ENCODE measurements at places on chromosomes 2 and 18.
A peak's percentile ranks its signal among the peaks of the same experiment; 100 is the strongest.

DNA sequence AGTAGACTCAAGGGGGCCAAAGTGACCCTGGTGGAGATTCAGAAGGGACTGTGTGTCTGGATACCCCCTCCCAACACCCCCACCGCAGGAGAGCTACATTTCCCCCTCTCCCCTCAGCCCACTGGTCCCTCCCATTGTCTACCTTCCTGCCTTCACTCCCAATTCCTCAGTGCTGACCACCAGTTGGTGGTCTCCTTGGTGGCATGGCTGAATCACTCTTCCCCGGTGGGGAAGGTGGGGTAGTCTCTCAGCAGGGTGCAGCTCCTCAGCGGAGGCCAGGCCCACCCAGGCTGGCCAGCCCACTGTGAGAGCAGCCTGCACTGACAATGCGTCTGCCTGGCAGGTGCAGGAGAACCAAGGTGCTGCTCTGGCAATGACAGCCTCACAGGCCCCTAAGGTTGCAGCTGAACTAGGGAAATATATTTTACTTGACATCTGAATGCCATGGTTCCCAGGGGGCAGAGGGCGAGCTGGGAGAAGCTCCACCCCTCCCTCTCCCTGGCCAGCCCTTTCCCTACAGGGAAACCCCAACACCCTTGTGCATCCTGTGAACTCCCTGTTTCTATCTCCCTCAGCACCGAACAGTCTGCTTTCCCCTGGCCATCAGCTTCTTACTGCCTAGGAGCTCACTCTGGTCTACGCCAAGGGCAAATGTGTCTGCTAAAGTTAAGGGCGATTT, 62.6 kb upstream of the PAX8 start:
- peaks cover 2% of the 10 kb centered on the region for H3K27me3 ChIP-seq
- H3K4me3 ChIP-seq, result no peak overlapping the region
- H3K4me1 ChIP-seq, result no peaks in the 10 kb centered on the region
- no peak for DNase-seq
- H3K27ac ChIP-seq, result no peak overlapping the region
- no peaks in the 10 kb centered on the region for H3K36me3 ChIP-seq

GRCh38 chr2:182318466-182319220, 108.2 kb downstream of the PDE1A start:
- no peak overlapping the region for H3K4me3 ChIP-seq
- no peaks in the 10 kb centered on the region for H3K27me3 ChIP-seq
- peak overlapping the region; percentile 39 for H3K27ac ChIP-seq

DNA sequence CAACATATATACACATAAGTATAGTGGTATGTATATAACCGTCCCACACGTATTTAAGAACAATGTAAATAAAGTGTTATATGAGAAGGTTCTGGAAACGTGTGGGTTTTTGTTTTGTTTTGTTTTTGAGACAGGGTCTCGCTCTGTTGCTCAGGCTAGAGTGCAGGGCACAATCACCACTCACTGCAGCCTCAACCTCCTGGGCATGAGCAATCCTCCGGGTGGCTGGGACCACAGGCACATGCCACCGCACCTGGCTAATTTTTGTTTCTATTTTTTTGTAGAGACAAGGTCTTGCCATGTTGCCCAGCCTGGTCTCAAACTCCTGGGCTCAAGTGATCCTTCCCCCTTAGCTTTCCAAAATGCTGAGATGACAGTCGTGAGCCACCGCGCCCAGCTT, 6.2 kb downstream of the ADAM17 start:
- no peak for DNase-seq
- H3K27ac ChIP-seq, result no peak overlapping the region
- no peak overlapping the region for H3K4me3 ChIP-seq
- peaks cover under 1% of the 10 kb centered on the region for H3K4me1 ChIP-seq

- no peak overlapping the region for H3K4me3 ChIP-seq
- no peaks in the 10 kb centered on the region for H3K36me3 ChIP-seq
- H3K27ac ChIP-seq, result no peak overlapping the region
- no peak for DNase-seq
- peaks cover 3% of the 10 kb centered on the region for H3K27me3 ChIP-seq
- no peaks in the 10 kb centered on the region for H3K4me1 ChIP-seq
These were observed 72.8 kb upstream of the TGFA start for GRCh38 chr2:70626254-70626990.

- H3K27ac ChIP-seq, result no peak overlapping the region
- H3K27me3 ChIP-seq, result no peaks in the 10 kb centered on the region
- H3K4me1 ChIP-seq, result no peaks in the 10 kb centered on the region
- peaks cover 12% of the 10 kb centered on the region for H3K36me3 ChIP-seq
These were observed 36.0 kb downstream of the ANKRD12 start for GRCh38 chr18:9172506-9173127.

- no peak overlapping the region for H3K27ac ChIP-seq
- H3K4me1 ChIP-seq, result peaks cover 7% of the 10 kb centered on the region
- peaks cover 3% of the 10 kb centered on the region for H3K27me3 ChIP-seq
- H3K4me3 ChIP-seq, result peak overlapping the region; percentile 99
These were observed 24.4 kb upstream of the TMEM182 start for GRCh38 chr2:102737431-102737830.

DNA sequence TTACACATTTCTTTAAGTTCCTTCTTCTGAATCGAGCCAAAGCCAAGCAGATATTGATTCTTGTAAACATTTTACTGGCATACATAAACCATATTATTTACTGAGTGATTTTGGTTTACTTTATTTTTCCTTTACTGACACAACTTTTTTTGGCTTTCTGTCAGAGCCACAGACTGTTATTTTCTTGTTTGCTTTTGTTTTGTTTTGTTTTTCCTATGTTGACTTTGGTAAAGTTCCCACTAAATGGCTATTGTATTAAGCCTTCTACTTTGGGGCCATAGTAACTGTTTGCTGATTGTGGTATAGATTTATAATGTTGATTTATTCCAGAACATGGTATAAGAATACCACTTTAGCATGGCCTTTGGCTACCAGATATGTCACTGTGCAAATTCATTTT, 419.4 kb downstream of the DCDC2C start:
- H3K27ac ChIP-seq, result no peak overlapping the region
- no peak overlapping the region for H3K4me3 ChIP-seq
- H3K4me1 ChIP-seq, result no peaks in the 10 kb centered on the region
- no peak for DNase-seq
- no peaks in the 10 kb centered on the region for H3K27me3 ChIP-seq
- no peaks in the 10 kb centered on the region for H3K36me3 ChIP-seq

DNA sequence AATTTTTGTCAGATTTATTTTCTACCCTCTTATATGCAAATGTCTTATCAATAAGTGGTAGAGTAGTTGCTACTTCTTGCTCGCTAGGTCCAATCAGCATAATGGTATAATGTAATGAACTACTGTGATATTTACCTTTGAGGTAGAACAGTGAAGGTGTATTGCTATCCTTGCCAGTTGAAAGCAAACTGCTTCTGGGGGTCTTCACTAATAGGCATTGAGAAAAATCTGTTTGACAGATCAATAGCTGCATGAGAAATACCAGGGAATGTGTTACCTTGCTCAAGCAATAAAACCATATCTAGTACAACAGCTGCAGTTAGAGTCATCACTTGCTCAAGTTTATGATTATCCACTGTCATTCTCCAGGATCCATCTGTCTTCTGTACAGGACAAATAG, 50.1 kb upstream of the EFEMP1 start:
- H3K27me3 ChIP-seq, result peaks cover 2% of the 10 kb centered on the region
- H3K4me1 ChIP-seq, result no peaks in the 10 kb centered on the region
- H3K27ac ChIP-seq, result no peak overlapping the region
- H3K36me3 ChIP-seq, result no peaks in the 10 kb centered on the region
- no peak for DNase-seq

DNA sequence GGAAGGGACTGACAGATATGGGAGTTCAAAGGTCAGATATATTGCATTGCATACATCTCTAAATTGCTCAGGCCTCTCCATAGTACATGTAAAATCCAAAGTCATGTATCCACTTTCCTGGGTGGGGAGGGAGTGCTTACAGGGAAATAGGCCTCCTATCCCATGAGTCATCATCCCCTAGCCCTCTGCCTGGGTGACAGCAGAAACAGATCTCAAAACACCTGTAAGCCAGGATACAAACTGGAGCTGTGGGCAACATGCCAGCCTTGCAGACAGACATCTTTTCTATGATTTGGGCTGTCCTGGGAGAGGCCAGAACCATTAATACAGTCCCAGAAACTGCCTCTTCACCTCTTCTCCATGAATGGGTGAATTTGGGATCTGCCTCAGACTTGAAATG, 4.8 kb downstream of the ALK start:
- no peak overlapping the region for H3K27ac ChIP-seq
- H3K27me3 ChIP-seq, result peaks cover 8% of the 10 kb centered on the region
- DNase-seq, result no peak
- H3K4me1 ChIP-seq, result peaks cover 21% of the 10 kb centered on the region
- no peak overlapping the region for H3K4me3 ChIP-seq

GRCh38 chr2:102581911-102582310, 37.4 kb upstream of the SLC9A2 start:
- no peak overlapping the region for H3K4me3 ChIP-seq
- no peaks in the 10 kb centered on the region for H3K4me1 ChIP-seq
- H3K36me3 ChIP-seq, result no peaks in the 10 kb centered on the region
- no peak for DNase-seq
- no peaks in the 10 kb centered on the region for H3K27me3 ChIP-seq

GRCh38 chr2:172464400-172465129, 37.2 kb downstream of the ITGA6 start:
- H3K4me3 ChIP-seq, result no peak overlapping the region
- H3K27ac ChIP-seq, result no peak overlapping the region
- no peaks in the 10 kb centered on the region for H3K4me1 ChIP-seq
- no peaks in the 10 kb centered on the region for H3K36me3 ChIP-seq
- no peak for DNase-seq

GRCh38 chr18:49170145-49170544, 219.4 kb upstream of the SMAD7 start:
- peaks cover 20% of the 10 kb centered on the region for H3K4me1 ChIP-seq
- no peak overlapping the region for H3K27ac ChIP-seq
- no peaks in the 10 kb centered on the region for H3K36me3 ChIP-seq
- H3K4me3 ChIP-seq, result no peak overlapping the region

- H3K4me1 ChIP-seq, result no peaks in the 10 kb centered on the region
- DNase-seq, result no peak
- no peaks in the 10 kb centered on the region for H3K27me3 ChIP-seq
These were observed 396.2 kb upstream of the VWC2L start for GRCh38 chr2:214014551-214015220.

GRCh38 chr2:71500426-71501079, 47.2 kb downstream of the DYSF start:
- no peaks in the 10 kb centered on the region for H3K27me3 ChIP-seq
- no peaks in the 10 kb centered on the region for H3K4me1 ChIP-seq
- no peaks in the 10 kb centered on the region for H3K36me3 ChIP-seq
- no peak overlapping the region for H3K4me3 ChIP-seq
- no peak overlapping the region for H3K27ac ChIP-seq

DNA sequence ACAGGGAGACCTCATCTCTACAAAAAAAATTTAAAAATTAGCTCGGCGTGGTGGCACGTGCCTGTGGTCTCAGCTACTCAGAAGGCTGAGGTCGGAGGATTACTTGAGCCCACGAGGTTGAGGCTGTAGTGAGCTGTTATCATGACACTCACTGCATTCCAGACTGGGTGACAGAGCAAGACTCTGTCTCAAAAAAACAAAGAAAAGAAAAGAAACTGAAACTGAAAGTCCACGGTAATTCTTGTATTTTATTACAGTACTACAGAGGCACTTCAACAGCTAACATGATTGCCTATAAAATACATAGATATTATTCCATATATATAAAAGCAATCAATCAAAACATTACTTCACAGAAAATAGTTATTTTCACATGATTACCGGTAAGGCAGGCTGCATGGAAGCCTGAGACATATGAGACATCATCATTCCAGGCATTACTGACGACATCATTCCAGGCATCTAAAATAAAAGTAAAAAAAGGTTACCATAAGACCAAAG, 23.1 kb downstream of the PRPF40A start:
- H3K27me3 ChIP-seq, result no peaks in the 10 kb centered on the region
- H3K4me3 ChIP-seq, result no peak overlapping the region
- no peak overlapping the region for H3K27ac ChIP-seq
- no peak for DNase-seq

- H3K36me3 ChIP-seq, result no peaks in the 10 kb centered on the region
- H3K27ac ChIP-seq, result peak overlapping the region; percentile 11
- peak; percentile 44 for DNase-seq
- peaks cover 15% of the 10 kb centered on the region for H3K4me1 ChIP-seq
These were observed 47.5 kb upstream of the SP3 start for GRCh38 chr2:174012347-174013314.

GRCh38 chr2:200482194-200482593, 27.7 kb downstream of the KCTD18 start:
- H3K4me3 ChIP-seq, result no peak overlapping the region
- H3K36me3 ChIP-seq, result no peaks in the 10 kb centered on the region
- peaks cover 5% of the 10 kb centered on the region for H3K4me1 ChIP-seq
- H3K27me3 ChIP-seq, result peaks cover 3% of the 10 kb centered on the region
- no peak overlapping the region for H3K27ac ChIP-seq

DNA sequence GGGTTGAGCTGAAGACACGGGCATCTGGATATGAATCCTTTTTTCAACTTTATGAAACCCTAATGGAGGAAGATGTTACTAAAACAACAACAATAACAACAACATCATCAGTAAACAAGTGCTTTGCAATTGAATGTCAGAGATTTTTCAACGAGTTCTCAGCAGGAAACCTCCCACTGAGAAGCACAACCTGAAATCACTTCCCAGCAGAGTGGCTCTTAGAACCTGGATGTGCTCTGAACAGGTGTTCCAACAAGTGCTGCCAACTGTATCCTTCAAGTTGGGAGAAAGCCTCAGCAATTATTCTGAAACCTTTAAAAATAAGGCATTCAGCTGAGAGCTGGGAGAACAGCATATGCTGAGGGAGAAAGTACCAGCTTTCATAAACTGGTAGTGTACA, 1622.7 kb upstream of the CELF4 start:
- no peaks in the 10 kb centered on the region for H3K27me3 ChIP-seq
- DNase-seq, result no peak
- no peak overlapping the region for H3K27ac ChIP-seq
- H3K4me3 ChIP-seq, result no peak overlapping the region

- no peaks in the 10 kb centered on the region for H3K36me3 ChIP-seq
- no peak overlapping the region for H3K27ac ChIP-seq
- no peak overlapping the region for H3K4me3 ChIP-seq
- no peaks in the 10 kb centered on the region for H3K27me3 ChIP-seq
These were observed 42.8 kb downstream of the CCDC102B start for GRCh38 chr18:68840554-68841263.

DNA sequence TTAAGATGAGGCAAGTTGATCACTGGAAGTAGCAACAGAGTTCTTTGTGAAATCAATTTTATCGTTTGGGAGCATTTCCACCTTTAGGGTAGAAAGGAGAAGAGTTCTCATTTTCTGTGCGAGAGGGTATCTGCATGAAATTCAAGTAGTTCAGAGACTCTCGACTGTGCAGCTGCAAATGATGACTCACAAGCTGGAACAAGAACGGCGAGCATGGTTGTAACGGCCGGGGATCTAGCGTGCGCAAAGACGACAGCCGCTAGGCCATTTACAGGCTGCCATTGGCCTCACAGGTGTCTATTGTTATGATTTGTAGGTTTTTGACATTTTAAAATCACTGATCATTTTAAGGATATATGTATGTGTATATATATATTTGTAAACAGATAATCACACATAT, 5.2 kb downstream of the KLHL29 start:
- H3K4me3 ChIP-seq, result no peak overlapping the region
- no peak overlapping the region for H3K27ac ChIP-seq
- peaks cover 10% of the 10 kb centered on the region for H3K4me1 ChIP-seq
- DNase-seq, result no peak

GRCh38 chr18:74013955-74014354, 133.7 kb downstream of the FBXO15 start:
- DNase-seq, result no peak
- H3K27me3 ChIP-seq, result no peaks in the 10 kb centered on the region
- no peaks in the 10 kb centered on the region for H3K4me1 ChIP-seq
- H3K36me3 ChIP-seq, result no peaks in the 10 kb centered on the region

- peaks cover 3% of the 10 kb centered on the region for H3K27me3 ChIP-seq
- no peaks in the 10 kb centered on the region for H3K36me3 ChIP-seq
- no peak overlapping the region for H3K4me3 ChIP-seq
- H3K27ac ChIP-seq, result peak overlapping the region; percentile 8
- peaks cover 14% of the 10 kb centered on the region for H3K4me1 ChIP-seq
These were observed 17.5 kb downstream of the SLC4A3 start for GRCh38 chr2:219644801-219645480.
